ENCODE measurements at places on chromosomes 2 and 18. TPM values are rescaled to one million over a fixed set of nuclear protein-coding genes. Genes with fewer than 3 reads are reported as not detected.

GRCh38 chr2:193124815-193125214, 930.1 kb upstream of the TMEFF2 start:
- H3K27me3 ChIP-seq, result no peaks in the 10 kb centered on the region
- H3K36me3 ChIP-seq, result no peaks in the 10 kb centered on the region
- H3K4me1 ChIP-seq, result no peaks in the 10 kb centered on the region
- H3K4me3 ChIP-seq, result no peak overlapping the region
- DNase-seq, result no peak

Gene GKN1
- total RNA-seq, result not detected

- H3K4me3 ChIP-seq, result no peak overlapping the region
- peak overlapping the region; percentile 2 for H3K27ac ChIP-seq
- no peaks in the 10 kb centered on the region for H3K27me3 ChIP-seq
- H3K4me1 ChIP-seq, result peaks cover 2% of the 10 kb centered on the region
- no peak for DNase-seq
Measured at GRCh38 chr2:69762513-69763494, 20.9 kb downstream of the ANXA4 start.

Gene ESPNL
- total RNA-seq, result not detected

DNA sequence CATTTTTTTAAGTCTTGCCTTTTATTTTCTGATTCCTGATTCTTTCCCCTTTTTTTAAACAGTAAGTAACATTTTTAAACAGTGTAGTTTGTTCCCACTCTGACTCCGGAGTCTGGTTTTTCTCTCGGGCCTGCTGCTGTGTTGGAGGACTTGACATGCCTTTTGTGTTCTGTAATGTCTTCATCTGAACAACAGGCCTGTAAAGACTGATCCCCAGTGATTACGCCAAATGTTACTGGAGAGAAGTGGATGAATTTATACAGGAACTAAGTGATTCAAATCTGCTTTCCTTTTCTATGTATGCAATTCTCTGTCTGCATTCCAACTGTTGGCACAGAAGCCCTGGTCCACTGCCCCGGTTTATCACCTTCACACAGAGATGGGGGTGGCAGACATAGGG, 54.3 kb upstream of the RMDN2 start:
- DNase-seq, result no peak
- peak overlapping the region; percentile 69 for H3K27ac ChIP-seq
- no peaks in the 10 kb centered on the region for H3K36me3 ChIP-seq
- no peak overlapping the region for H3K4me3 ChIP-seq
- no peaks in the 10 kb centered on the region for H3K4me1 ChIP-seq
